ENCODE measurements at places on chromosomes 6 and 20.

DNA sequence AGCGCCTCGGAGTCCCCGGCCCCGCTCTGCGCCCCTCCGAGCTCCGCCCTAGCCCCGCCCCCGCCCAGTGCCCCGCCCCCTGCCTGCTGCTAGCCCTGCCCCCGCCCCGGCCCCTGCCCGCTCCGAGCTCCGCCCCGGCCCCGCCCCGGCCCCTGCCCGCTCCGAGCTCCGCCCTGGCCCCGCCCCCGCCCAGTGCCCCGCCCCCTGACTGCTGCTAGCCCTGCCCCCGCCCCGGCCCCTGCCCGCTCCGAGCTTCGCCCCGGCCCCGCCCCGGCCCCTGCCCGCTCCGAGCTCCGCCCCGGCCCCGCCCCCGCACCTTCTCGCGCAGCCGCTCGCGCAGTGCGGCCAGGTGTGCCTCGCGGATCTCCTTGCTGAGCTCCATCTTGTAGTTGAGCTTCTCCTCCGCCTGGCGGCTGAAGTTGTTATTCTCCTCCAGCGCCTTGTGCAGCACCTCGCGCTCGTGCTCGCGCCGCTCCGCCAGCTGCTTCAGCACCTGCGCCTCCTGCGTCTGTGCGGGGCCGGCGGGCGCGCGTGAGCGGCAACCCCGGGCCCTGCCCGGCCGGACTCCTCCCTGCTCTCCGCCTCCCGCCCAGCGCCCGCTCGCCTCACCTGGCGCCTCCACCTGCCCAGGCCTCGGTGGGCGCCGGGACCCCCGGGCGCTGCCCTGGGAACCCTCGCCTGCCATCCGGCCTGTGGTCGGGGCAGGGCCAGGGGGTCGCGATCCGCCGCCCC is 11.3 kb downstream of the STMN3 start:
- peak; percentile 92 for DNase-seq

DNA sequence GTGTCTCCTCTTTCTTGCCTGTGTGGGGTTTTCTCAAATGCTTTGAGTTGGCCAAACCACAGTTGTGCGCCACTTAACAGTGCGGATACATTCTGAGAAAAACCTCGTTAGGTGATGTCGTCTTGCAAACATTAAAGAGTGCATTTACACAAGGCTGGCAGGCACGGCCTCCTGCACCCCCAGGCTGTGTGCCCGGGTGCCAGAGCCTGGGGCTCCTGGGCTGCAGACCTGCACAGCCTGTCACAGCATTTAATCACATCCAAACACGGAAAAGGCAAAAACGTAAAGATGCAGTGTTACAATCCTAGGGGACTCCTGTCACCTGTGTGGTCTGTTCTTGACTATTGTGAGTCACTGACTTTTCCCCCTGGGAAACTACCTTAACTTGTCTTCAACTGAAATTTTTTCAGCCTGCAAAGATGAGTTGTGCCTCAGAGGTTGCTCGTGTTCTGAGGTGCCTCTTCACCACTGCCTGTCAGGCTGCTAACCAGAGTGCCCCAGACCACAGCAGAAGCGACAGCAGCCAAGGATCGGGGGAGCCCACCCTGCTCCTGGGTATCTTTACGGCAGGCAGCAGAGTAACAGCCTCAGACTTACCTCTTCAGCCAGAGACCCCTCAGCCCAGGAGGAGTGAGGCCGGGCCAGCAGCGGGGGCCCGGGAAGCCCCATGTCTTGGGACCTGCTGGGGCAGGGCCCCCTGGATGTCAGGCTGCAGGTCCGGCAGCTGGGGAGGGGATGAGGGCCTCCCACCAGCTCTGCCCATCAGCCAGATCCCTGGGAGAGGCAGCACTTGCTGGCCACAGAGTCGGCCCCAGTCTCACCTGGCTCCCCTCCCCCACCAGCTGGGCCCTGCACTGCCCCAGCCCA is 683 bp upstream of the C20orf204 start:
- no peak for DNase-seq

- DNase-seq, result no peak
These were observed 83.3 kb downstream of the RCAN2 start for GRCh38 chr6:46407776-46408530.

- DNase-seq, result no peak
These were observed 312.6 kb downstream of the HTR1B start for GRCh38 chr6:77150736-77151135.

- no peak for DNase-seq
These were observed 108.1 kb downstream of the ERMARD start for GRCh38 chr6:169859401-169859977.

- no peak for DNase-seq
These were observed 431.9 kb upstream of the GJE1 start for GRCh38 chr6:141700819-141701218.

DNA sequence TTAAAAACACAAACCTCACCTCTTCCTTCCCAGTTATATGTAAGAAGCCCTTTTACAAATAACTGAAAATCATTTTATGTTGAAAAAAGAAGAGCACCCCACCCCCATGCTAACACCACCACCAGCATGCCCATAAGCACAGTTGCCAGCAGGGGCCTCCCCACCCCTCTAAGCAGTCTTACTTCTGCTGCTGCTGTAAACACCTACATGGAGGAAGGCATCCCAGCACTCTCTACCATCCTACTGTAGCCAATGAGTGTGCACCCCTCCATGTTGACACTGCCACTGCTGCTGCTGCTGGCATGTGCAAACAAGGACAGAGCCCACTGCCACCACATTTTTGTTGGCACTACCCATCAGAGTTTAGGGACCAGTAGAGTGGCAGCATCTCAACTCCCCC is 49.6 kb upstream of the PHIP start:
- DNase-seq, result no peak

- DNase-seq, result no peak
These were observed 634 bp downstream of the ITPA start for GRCh38 chr20:3209946-3210317.

GRCh38 chr6:103455275-103455674 is 1404.4 kb downstream of the HACE1 start:
- DNase-seq, result no peak

DNA sequence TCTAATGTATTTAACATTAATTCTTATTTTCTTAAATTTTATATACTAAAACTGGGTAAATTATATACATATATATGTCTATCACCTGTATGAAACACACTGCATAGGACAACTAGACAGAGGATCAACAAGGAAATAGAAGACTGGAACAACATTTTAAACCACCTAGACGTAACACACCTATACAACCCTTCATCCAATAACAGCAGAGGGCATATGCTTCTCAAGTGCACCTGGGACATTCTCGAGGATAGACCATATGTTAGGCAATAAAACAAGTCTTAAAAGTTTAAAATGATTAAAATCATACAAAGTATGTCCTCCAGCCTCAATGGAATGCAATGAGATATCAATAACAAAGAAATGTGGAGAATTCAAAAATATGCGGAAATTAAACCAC is 45.2 kb downstream of the RPP40 start:
- no peak for DNase-seq

DNA sequence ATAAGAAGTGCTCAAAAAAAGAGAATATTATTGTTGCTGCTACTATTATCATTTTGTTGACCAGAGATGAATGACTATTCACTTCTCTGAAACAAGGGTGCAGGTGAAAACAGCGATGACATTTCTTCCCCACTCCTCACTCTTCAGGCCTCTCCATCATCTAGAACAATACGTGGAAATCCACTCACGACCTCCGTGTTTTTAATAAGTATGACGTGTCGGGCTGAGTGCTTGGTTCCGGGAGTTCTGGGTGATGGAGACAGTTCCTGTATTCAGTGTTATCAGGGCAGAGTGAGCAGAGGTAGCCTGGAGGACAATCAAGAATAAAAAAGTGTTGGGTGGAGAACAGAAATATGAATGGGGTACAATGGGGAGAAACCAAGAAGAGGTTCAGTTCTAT is 130.0 kb upstream of the ZNF217 start:
- no peak for DNase-seq

- DNase-seq, result no peak
These were observed 34.2 kb upstream of the RPN2 start for GRCh38 chr20:37144856-37145404.
